ENCODE measurements at places on chromosomes 5 and 9.

DNA sequence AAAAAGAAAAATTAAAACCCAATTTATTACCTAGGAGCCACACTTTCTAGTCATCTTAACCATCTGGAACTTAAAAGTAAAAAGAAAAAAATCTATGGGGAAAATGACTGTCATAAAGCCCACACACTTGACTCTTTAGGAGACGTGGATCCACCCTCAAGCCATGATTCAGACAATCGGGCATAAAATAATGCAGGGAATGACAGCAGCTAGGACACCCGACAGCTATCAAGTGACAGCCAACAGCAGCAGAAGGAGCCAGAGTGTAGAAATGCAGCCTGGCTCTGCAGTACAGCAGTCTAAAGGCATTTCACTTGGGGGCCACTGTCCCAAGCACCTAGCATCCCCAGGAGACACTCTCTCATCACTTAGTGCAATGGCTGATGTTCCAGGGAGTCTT lies 226.9 kb downstream of the CAAP1 start:
- no peak for DNase-seq

DNA sequence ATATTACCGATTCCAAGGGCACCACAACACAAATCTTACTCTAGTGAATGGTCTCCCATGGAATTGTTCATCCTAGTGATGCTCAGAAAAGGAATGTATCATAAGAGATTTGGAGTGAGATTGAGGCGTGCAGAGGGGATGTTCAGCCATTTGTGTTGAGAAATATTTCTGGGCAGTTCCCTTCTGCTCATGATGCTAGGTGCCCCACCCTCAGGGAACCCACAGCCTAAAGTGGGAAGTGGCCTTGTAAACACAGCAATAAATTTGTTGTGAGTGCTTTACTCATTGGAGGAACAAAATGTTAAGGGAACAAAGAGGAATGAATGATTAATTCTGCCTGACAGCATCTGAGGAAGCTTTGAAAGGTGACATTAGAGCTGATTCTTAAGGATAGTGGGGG lies 129.9 kb downstream of the TLE4 start:
- DNase-seq: peak; percentile 9

DNA sequence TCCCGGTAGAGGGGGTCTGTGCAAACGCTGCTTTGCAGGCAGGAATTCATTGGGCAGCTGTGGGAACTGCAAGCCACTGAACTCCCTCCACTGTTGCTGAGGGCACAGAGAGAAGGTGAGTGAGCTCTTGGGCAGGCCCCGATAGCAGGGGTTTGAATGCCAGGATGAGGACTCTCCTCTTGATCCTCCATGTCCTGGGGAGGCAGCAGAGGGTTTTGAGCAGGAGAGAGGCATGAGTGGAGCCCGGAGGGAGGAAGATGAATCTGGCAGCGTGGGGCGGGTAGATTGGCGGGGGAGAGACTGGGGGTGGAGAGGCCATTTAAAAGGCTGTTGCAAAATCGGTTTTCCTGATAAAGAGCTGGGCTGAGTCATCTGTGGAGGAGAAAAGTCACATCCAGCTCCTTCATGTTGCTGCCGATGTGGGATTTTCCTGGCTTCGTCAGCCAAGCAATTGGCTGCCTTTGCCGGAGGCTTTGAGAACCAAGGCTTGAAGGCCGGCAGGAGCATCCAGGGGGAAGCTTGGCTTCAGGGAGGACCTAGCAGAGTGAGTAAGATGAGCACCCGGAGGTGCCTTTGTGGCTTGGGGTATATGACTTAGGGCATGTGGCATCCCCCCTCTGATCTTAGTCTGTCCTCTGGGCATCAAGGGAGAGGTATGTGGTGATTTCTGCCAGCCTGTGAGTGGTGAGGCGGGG lies at the start of gene SYNPO:
TSS of gene SYNPO (plus strand) at position 350 of the 695 bp plus-strand sequence. CDS start 7,616 bp downstream, outside the sequence.
- peak; percentile 89 for DNase-seq

GRCh38 chr5:65674749-65675148 lies 47.2 kb downstream of the SGTB start:
- no peak for DNase-seq

DNA sequence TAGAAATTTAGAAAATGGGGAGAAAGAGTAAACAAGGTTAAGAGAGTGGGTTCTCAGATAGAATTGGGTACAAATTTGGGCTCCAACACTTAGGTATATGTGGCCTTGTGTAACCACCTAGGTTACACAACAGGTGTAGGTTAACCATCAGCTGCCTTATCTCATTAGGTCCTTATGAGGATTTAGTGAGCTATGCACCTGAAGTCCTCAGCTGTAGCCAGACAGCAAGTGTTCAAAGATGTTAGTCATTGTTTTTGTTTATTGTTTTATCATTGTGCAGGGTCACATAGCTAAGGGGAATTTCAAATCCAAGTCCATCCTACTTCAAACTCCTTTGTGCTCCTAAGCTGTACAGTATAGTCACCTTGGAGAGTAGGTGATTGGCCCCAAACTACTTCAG lies 970 bp upstream of the TRIM32 start:
- DNase-seq: no peak

DNA sequence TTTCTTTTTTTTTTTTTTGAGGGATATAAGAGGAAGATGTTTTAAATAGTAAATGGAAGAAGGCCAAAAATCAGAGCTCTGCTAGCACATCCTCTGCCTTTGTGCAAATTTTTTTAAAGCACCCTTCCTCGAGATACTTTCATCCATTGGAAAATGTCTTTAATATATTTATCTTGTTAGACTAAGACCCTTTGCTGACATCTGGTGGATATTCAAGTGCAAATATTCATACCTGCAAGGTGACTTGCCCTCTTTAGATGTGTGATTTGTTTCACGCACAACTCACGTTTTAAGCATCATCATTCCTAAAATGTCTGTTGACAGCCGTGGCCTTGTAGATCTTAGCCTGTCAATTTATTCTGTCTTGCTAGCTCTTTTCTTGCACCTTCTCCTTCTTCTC lies 258.5 kb downstream of the AGTPBP1 start:
- DNase-seq: no peak

DNA sequence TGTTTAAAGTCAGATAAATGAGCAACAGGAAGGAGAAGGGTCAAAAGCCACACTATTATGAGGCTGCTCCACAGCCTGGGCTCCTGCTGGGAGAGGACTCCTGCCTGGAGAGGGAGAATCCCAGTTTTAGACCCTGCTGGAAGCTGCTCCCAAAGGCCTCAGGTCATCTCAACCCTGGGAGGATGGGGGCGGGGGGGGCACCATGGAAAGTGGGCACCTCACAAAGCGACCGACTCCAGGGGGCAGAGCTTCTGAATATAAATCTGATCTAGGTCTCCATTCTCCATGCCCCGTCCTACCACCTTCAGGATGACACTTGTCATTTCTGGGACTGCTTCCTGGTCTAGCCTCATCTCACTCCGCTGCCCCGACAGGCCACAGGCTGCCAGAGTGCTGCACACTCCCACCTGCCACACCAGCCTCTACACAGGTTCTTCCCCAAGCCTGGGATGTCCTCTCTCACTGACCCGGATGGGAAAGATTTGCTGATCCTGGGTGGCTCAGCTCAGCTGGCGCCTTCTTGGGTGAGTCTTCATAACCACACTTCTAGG lies 183.4 kb downstream of the GAPVD1 start:
- no peak for DNase-seq

- no peak for DNase-seq
These were observed 58.5 kb upstream of the IER5L start for GRCh38 chr9:129236441-129237145.

DNA sequence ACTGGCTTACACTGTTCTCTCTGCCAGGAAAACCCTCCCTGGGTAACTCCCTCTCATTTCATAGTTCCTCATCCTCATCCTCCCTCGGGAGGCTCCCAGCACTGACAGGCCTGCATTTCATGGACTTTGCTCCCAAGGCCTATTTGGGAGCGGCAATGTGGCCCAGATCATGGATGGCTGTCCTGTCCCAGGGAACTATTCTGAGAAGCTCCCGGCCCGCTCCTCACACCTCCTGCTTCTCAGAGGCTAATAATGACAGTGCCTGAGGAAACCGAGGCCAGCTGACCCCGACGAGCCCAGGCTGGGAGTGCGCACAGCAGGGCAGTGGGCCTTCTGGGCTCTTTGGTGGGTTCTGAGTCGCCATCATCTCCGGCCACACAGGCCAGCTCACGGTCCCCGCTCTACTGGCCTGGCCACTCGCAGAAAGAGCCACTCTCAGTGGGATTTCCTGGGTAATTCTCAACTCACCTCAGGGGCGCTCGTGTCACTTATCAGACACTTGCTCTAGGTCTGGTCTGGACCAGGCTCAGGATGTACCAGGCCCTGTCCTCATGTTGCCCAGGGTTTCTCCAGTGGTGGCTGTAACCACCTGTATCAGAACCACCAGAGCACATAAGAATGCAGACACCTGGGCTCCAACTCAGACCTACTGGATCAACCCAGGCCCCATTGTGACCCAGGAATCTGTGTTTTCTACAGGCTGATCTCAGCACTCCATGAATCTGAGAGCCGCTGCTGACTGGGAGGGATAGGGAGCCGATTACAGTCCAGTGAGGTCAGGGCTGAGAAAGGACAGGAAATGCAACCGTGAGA lies 2.0 kb upstream of the DOLPP1 start:
- no peak for DNase-seq

- no peak for DNase-seq
These were observed 1.0 kb downstream of the HDAC3 start for GRCh38 chr5:141635646-141636045.

DNA sequence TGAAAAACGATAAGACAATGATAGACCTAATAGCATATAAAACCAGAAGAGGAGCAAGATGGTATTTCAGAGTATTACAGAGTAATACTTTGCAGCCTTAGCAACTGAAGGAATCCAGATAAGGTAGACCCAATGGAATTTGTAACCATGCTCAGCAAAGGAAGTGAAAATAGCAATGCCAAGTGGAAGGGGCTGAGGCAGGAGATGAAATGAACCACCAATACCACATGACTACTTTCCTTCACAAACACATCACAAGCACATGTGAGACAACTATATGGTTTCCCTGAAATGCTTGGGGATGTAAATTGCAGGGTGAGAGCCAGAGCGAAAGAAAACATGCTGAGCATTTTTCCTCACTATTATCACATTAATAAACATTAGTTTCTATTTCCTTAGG lies 79.8 kb upstream of the MELK start:
- no peak for DNase-seq

DNA sequence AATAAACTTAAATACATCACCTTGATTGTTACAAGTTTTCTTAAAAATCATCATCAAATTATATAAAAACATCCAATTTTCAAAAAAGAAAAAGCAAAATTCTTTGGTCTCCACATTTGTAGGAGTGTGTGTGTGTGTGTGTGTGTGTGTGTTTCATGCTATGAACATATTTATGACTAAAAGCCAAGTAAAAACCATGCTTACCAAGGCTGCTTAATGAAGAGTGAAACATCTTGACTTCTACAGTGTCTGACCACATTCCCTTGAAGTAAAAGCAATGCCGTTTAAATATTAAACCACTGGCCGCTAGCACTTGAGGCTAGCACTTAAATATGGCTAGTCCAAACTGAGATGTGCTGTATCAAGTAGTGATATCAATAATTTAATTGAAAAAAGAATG lies 549.1 kb upstream of the CCNG1 start:
- DNase-seq: no peak

DNA sequence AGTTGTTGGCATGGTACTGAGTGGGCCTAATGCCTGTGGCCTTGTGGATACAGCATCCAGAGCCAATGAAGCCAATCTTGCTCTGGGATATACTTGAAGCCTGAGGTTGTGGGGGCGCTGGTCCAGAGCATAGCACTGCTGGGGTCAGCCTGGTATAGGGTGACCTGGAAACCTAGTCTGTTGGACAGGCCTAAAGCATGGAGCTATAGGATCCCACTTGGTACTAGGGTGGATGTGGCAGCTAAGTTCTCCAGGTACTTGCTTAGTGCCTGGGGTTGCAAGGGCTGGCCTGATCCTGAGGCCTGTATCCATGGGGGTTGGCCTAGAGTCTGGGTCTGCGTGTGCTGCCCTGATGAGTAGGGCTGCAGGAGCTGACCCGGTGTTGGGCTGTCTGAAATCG lies 1168.2 kb upstream of the C9orf72 start:
- no peak for DNase-seq

DNA sequence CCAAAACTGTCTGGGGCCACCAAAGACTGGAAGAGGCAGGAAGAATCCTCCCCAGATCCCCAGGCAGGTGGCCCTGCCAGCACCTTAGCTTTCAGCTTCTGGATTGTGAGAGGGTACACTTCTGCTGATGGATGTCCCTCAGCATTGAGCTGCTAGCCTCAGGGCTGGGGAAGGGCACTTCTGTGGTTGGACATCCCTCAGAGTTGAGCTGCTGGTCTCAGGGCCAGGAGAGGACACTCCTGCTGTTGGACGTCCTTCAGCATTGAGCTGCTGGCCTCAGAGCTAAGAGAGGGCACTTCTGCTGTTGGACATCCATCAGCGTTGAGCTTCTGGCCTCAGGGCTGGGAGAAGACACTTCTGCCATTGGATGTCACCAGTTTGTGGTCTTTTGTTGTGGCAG lies 83.8 kb upstream of the FCN1 start:
- no peak for DNase-seq

DNA sequence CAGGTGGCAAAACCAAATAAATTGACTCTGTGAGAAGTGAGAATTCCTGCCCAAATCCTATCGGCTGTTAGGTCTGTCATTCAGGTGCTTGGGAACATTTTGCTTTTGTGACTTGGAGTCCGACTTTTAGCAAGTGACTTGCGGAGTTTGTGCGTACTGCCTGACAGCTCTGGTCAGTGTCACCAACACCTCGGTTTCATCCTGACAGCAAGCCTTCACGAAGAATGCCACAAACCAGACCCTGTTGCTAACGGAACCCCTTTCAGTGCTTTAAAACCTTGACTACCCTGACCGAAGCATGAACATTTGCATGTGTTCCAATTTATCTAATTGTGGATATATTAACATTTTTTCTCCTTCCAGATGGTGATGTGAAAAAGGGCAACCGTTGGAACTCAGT lies 26.5 kb downstream of the LIX1 start:
- DNase-seq: no peak

- DNase-seq: no peak
These were observed 228.1 kb downstream of the FSTL4 start for GRCh38 chr5:133384120-133384855.

DNA sequence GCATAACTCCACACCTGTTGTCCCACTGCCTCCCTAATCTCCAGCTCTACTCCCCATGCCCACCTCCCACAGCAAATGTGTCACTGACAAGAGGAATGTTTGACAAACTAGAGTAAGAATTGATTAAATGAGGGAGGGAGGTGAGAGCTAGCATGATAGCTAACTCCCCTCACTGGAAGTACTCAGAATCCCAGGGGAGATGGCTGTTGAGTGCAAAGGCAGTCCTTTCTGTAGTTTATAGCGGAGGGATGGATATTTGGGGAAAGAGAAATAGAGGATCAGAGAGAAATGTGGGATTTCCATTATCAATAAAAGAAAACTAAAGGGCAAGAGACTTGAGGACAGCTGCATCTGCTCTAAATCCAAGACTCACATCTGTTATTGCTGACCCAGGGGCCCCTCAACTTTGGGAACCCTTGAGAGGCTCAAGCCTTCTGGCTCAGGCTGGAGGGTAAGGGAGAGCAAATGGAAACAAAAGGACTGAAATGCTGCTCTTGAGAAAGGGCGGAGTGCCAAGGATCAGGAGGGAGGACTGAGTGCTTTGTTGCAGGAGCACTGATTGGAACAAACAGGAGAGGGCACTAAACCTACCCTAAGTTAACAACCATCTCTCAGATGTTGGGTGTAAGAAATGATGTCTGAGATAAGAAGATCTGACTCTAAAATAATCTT lies 372.1 kb downstream of the NTRK2 start:
- no peak for DNase-seq

- no peak for DNase-seq
These were observed 93.4 kb upstream of the IRX4 start for GRCh38 chr5:1975898-1976765.

- DNase-seq: no peak
These were observed 29.0 kb upstream of the MAP3K1 start for GRCh38 chr5:56786346-56786745.
